ENCODE measurements at places on chromosomes 3 and 15. TPM values are rescaled to one million over a fixed set of nuclear protein-coding genes. Genes with fewer than 3 reads are reported as not detected.

Gene MED12L
- total RNA-seq = 0.17 TPM

Gene LAMB2
- total RNA-seq = 215 TPM

Gene TP63
- total RNA-seq = not detected

Gene CLRN1
- total RNA-seq = not detected

Gene P2RY12
- not detected for total RNA-seq

Gene MON1A
- total RNA-seq = 15.3 TPM

Gene OXTR
- total RNA-seq = 7.6 TPM

Gene MIX23
- 33.6 TPM for total RNA-seq

Gene GRAMD2A
- total RNA-seq = 1.5 TPM

Gene COL8A1
- total RNA-seq = 84.6 TPM

Gene CCDC13
- total RNA-seq = 1.2 TPM

Gene SLC4A7
- 15.9 TPM for total RNA-seq

Gene SCAANT1
- total RNA-seq = not detected

Gene PPP1R14D
- total RNA-seq = not detected

Gene RYR3
- not detected for total RNA-seq

Gene DZIP1L
- total RNA-seq = 13.6 TPM

Gene FANCD2OS
- total RNA-seq = not detected

Gene GABRA5
- total RNA-seq = 0.30 TPM

Gene PAK2
- total RNA-seq = 21.4 TPM

Gene FBXL22
- 0.15 TPM for total RNA-seq

Gene STRIT1
- not detected for total RNA-seq

Gene GAP43
- 0.50 TPM for total RNA-seq

Gene MITF
- total RNA-seq = 4.6 TPM

Gene DNAH12
- total RNA-seq = not detected

Gene SRP14
- 248 TPM for total RNA-seq

Gene GOLGA8O
- not detected for total RNA-seq

Gene TF
- not detected for total RNA-seq

Gene MAGI1
- total RNA-seq = 6.4 TPM

Gene LEKR1
- total RNA-seq = 0.45 TPM

Gene CORO2B
- 14.0 TPM for total RNA-seq

Gene LRRN1
- total RNA-seq = 0.17 TPM

Gene SLC9C1
- not detected for total RNA-seq

Gene NR2E3
- total RNA-seq = not detected

Gene ANKRD34C
- total RNA-seq = not detected

Gene NEK4
- 13.8 TPM for total RNA-seq

Gene CD200R1
- not detected for total RNA-seq

Gene CLCN2
- total RNA-seq = 2.2 TPM

Gene PLSCR2
- not detected for total RNA-seq

Gene B3GNT5
- total RNA-seq = 29.9 TPM

Gene CPNE9
- total RNA-seq = under 0.01 TPM

Gene THRB
- 0.84 TPM for total RNA-seq

Gene HGD
- total RNA-seq = not detected

Gene COL6A5
- total RNA-seq = not detected

Gene RLBP1
- not detected for total RNA-seq

Gene MORF4L1
- total RNA-seq = 321 TPM

Gene GPR149
- total RNA-seq = not detected

Gene GOLGA6B
- not detected for total RNA-seq

Gene MORC1
- total RNA-seq = not detected

Gene OCA2
- total RNA-seq = not detected

Gene GOLGA8J
- total RNA-seq = not detected

Gene IGF2BP2
- total RNA-seq = 67.6 TPM

All from bronchus fibroblast of lung (primary cell).